ENCODE measurements at places on chromosomes 7 and 10.
A peak's percentile ranks its signal among the peaks of the same experiment; 100 is the strongest.

DNA sequence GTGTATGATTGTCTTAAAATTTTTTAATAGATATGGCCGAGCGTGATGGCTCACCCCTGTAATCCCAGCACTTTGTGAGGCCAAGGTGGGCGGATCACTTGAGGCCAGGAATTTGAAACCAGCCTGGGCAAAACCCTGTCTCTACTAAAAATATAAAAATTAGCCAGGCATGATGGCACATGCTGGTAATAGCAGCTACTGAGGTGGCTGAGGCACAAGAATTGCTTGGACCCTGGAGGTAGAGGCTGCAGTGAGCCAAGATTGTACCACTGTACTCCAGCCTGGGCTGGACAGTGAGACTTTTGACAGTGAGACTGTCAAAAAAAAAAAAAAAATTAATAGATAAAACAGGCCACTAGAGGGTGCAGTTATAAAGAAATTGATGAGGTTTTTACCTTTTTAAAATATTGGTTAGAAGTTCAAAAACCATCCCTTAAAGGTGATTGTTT is 20.5 kb downstream of the NOM1 start:
- peak; percentile 4 for DNase-seq

DNA sequence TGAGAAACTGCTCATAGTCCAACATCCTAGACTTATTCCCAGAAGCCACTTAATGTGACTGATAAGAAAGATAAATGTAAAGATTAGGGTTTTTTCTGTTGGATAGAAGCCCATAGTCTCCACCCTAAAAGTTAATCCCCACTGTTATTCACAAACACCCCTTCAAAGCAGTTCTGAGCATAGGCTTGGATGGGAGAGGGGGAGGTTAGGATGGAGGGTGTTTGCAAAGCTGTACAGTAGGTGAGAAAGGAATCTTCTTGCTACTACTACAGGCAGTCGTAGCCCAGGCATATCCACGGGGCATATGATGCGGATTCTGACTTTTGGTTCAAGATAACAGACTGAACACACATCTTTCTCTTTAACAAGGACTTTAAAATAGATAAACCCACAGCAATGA is 535.9 kb downstream of the PHTF2 start:
- DNase-seq: no peak

DNA sequence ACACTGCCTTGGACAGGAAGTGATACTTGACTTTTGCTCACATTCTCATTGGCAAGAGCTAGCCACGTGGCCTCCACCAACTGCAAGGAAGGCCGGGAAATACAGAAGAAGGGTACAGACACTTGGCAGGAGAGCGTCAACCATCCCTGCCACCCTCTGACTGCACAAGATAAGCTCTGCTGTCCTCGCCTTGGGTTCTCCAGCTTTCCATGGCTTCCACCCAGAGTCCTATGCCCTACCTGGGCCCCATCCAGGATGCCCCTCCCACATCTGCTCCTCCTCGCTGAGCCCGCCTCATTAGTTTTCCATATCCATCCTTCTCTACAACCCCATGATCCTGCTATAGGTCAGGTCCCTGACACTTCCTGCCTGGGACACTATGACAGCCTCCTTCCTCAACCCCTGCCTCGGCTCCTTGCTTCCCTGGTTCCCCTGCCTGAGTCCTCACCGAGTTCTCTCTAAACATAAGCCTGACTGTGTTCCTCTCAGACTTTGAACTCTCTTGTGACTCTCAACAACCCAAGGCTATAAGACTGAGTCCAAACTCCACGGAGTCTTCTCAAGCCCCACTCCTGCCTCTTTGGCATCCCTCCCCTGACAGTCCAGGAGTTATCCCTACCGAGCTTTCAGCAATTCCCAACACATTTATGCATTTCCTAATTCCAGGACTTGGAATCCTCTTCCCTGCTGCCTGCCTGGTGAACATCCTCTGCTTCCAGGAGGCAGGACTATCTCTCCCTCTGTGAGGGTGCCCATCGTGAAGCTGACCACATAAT is 23.2 kb upstream of the GDF10 start:
- DNase-seq: no peak

DNA sequence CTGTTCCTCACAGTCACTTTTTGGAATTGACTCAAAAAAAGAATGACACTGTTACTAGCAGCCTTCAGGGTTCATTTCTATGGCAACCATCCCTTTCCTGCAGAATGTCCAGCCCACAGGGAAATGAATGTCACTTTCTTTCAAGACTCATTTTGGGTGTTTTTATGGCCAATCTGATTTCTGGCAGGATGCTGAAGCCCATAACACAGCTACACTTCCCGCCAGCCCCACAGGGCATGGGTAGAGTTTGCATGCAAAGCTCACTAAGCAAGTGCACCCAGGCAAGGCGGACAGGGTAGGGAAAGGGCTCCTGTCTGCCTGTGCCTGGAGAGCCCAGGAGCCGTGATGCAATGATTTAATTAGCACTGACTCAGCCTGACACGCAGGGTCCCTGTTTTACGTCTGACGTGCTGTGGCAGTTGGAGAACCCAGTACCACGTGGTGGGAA is 26.1 kb upstream of the GPAM start:
- no peak for DNase-seq

GRCh38 chr7:40643664-40644063 is 508.9 kb downstream of the SUGCT start:
- DNase-seq: no peak

DNA sequence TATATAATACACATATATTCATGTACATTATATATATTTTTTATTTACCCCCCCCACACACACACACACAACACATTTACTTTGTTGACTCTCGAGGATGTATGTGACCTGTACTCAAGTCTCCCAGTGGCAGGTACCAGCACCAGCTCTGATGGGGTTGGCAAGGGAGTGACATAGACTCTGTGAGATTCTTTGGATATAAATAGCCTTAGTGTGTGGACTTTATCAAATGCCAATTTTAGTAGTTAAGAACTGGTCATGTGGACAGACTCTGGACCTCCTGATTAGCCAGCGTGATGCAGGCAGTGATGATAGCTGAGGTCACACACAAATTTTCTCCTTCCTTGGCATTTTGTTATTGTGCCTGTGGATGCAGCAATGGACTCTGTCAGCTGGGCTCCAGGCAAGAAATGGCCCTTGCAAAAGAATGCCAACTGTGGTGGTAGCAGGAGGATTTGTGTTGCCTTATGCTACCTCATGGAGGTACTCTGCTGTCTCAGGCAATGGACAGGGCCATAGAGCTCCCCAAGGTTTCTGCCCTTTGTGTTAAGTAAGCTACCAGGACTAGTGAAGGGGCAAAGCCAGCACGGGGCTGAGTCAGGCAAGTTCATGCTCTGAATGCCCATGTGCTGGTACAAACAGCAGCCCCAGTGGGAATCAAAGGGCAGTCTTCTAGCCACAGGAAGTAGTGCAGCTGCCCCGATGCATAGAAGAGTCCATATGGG is 224.6 kb upstream of the ZWINT start:
- DNase-seq: peak; percentile 74

- peak; percentile 67 for DNase-seq
These were observed at the start of gene C10orf67 for GRCh38 chr10:23344241-23344841. Gene C10orf67, minus strand, starts transcription at chr10:23344797. Its CDS starts 23 bp downstream, at chr10:23344774.

- DNase-seq: peak; percentile 43
These were observed 726 bp downstream of the MCU start for GRCh38 chr10:72692744-72692993.

- peak; percentile 56 for DNase-seq
These were observed 1.2 kb downstream of the AGAP3 start for GRCh38 chr7:151087245-151088018.

- peak; percentile 79 for DNase-seq
These were observed 141.0 kb downstream of the PRKAG2 start for GRCh38 chr7:151735851-151736402.

DNA sequence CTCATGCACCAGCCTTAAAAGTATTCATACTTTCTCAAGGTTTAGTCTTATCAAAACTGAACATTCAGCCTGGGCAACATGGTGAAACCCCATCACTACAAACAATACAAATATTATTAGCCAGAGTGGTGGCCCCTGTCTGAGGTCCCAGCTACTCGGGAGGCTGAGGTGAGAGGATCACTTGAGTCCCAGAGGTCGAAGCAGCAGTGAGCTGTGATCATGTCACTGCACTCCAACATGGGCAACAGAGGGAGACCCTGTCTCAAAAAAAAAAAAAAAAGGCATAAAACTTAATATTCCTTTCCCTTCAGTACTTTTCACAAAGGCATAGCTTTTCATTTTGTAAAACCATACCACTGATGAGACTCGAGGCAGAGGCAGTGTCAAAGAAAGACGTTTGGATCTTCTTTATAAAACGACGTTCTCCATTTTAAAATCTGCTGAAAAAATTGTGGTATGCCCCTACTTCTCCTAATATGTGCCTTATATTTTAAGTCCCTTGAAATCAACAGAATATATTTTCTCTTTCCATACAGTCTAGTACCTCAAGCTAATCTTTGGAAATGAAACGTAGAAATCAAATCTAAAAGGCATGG is 1.9 kb downstream of the NSUN6 start:
- no peak for DNase-seq

DNA sequence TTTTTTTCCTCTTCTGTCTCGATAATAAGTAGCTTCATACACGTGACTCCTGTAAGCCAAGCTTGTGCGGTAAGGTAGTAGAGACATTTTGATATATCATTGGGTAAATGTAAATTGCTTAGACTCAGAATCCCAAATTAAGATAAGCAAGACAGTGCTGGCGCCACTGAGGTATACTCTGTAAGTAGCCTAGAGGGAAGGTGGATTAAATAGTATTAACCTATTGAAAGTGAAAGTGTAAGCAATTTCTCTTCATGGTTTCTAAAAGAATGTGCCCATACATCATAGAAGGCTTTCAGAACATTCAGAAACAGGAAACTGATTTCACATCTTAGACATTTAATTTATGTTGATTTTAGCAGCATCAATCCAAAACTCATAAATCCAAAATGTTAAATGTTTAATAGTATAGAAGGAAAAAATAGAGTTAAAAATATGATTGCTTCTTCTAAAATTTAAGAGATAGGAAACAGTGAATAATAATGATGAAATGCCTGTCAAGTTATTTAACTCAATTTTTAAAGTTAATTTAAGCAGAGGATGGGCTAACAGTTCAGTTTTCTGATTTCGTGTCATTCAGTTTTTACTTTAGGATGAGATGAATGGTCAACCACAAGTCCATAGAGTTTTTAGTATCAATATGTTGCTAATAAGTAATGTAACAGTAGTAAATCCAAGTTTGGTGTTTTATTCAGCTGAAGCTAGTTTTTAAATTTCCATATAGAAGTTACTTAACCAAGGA is 36.8 kb downstream of the LRRC72 start:
- no peak for DNase-seq

DNA sequence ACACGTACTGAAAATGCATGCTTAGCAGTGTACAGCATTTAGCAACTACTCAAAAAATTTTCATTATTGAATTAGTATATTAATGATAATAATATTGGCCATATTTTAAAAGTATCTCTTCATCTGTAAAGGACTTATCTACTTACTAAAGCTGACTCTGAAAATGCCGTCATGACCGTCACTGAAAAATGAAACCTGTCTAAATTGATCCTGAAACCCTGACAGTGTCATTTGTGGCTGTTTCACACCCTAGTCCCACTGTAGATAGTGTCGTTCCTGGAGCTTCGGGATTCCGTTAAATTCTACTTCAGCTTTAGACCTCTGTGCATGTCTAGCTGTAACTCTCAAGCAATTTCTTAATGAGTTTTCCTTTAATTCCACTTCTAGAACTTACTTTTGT is 35.8 kb upstream of the EZH2 start:
- DNase-seq: no peak

- peak; percentile 35 for DNase-seq
These were observed 306.0 kb downstream of the TFEC start for GRCh38 chr7:115724400-115725056.

- DNase-seq: no peak
These were observed 27.0 kb downstream of the OGDHL start for GRCh38 chr10:49735161-49735560.

DNA sequence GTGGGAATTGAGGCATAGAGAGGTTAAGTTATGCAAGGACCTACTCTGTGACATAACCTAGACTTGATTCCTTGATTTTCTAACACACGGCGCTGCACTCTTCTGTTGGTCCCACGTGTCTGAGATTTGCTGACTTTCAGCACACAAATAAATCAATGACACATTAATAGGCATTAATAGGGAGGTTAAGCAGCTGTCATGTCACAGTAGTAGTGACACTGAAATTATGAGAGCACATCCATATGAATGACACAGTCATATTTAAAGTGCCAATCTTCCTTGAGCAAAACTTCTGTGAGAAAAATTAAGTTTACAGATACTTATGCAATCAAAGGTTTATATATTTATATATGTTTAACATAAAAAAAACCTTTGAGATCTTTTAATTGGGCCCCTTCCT is 805.4 kb upstream of the SORCS1 start:
- no peak for DNase-seq

DNA sequence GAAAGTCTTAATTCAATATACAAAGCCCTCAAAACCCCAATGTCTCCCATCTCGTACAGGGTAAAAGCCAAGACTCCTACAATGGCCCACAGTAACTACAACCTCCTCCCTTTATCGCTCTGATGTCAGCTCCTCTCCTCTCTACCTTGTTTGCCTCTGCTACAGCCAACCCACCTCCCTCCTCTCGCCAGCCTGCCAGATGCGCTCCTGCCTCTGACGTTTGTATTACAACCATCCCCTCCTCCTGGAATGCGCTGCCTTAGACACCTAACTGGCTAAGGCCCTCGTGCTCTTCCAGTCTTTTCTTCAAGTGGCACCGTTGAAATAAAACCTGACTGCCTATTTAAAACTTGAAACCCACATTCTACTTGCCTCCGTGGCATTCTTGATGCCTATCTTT is 115.3 kb upstream of the MYO3A start:
- DNase-seq: no peak

- DNase-seq: no peak
These were observed 43.4 kb upstream of the ITGB8 start for GRCh38 chr7:20287317-20287716.

DNA sequence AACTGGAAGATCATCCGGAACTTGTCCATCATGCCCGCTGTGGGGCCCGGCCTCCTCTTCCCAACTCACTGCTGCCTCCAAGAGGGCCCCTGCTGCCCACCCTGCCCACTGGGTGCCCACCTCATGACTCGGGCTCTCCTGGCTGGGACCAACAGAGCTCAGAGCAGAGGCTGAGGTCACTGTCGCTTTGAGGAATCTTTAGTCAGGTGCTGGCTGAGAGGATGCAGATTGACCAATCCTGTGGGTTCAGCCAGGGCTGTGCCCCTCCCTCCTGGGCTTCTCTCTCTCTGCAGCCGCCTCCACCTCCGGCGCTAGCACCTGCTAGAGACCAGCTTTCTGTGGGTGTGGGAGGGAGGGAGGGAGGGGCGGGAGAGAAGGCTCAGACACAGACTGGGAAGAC is at the start of gene CALHM1:
TSS of gene CALHM1 (minus strand) at position 181 of the 400 bp plus-strand sequence. CDS start at position 32, 149 bp downstream.
- peak; percentile 85 for DNase-seq

DNA sequence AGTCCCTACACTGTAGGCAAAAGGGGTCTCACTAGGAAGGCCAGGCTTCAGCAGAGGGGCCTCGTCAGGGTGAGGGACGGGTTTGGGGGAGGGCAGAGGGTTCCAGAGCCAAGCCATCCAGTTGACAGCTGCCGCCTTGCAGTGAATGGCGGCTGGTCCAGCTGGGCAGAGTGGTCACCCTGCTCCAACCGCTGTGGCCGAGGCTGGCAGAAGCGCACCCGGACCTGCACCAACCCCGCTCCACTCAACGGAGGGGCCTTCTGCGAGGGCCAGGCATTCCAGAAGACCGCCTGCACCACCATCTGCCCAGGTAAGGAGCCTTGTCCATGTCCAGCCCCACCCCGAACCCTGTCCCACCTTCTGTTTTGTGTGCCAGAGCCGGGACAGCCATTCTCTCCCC is 31.6 kb upstream of the SLC29A3 start:
- DNase-seq: no peak
